NCI-H2081 (cell line): ENCODE measurements at places on chromosomes 7 and 10.
A peak's percentile ranks its signal among the peaks of the same experiment; 100 is the strongest.

DNA sequence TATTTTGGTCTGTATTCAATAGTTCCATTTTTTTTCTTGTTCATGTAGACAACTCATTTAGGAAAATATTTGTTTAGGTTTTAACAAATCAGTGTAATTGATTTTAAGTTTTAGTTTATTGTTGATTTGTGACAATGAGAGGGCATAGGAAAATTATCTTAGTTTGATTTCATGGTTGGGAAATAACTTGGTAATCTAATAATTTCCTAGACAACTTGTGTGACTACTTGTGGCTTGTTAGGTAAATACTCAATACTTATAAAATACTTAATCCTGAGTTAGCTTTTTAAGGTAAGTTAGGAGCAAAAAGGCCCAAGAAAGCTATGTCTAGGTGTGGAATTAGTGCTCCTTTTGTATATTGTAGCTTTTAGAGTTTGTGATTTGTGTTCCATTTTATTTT, 65.4 kb downstream of the ZNRF2 start:
- no peak for DNase-seq

GRCh38 chr7:14144538-14144937, 155.1 kb upstream of the ETV1 start:
- DNase-seq = peak; percentile 90

GRCh38 chr10:132511121-132512051, 26.2 kb upstream of the INPP5A start:
- DNase-seq = no peak

DNA sequence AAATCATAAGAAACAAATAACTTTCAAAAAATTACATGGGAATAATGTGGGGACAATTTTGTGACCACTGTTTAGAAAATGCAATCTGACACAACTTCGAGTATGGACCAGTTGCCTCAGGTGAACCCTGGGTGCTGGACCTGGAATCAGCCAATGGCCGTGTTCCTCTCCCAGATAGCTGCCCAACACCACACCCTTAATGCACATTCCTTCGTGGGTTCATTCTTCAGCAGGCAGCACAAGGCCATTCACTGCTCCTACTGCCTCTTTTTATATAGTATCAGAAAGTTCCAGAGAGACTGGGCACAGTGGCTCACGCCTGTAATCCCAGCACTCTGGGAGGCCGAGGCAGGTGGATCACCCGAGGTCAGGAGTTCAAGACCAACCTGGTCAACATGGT, 89.1 kb upstream of the PARD3 start:
- no peak for DNase-seq

DNA sequence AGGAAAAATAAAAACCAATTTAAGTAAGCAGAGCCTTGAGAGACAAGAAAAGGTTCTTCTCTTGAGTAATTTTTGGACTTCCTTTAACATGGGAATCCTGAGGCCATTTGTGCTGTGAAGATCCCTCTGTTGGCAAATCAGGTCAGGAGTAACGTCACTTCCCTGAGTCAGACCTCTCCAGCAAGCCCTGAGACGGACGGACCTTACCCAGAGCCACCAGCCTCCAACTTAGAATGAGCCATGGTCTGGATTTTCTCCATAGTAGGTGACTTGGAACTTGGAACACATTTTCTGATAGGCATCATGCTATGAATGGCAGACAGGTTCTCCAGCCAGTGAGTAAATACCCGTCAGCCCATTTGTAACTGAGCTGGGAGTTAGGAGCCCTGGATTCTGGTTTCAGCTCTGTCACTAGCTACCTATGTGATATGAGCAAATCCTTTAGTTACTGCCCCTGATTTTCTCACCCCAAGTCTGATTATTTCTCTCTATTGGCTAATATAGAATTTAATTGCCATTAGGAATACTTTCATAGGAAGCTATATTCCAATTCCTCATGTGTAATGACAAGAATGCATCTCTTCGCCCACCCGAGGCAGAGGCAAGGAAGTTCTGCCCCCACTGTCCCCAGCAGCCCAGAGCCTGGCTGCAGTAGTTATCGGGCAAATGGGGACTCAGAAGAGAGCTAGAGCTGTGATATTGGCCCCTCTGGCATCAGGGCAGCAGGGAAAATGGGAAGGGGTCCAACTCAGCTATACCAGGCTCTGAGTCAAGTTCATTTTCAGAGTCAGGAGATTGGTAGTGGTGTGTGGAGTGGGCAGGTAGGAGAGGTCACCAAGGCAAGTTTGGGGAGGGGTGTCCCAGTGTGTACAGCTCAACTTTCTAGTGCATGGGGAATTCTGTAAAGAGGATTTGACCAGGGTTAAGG, 153.7 kb upstream of the AGK start:
- no peak for DNase-seq

- no peak for DNase-seq
Observed at GRCh38 chr10:110357252-110357780, 52.6 kb upstream of the SMNDC1 start.

- DNase-seq = no peak
Observed at GRCh38 chr7:2897023-2897422, 52.9 kb upstream of the GNA12 start.

DNA sequence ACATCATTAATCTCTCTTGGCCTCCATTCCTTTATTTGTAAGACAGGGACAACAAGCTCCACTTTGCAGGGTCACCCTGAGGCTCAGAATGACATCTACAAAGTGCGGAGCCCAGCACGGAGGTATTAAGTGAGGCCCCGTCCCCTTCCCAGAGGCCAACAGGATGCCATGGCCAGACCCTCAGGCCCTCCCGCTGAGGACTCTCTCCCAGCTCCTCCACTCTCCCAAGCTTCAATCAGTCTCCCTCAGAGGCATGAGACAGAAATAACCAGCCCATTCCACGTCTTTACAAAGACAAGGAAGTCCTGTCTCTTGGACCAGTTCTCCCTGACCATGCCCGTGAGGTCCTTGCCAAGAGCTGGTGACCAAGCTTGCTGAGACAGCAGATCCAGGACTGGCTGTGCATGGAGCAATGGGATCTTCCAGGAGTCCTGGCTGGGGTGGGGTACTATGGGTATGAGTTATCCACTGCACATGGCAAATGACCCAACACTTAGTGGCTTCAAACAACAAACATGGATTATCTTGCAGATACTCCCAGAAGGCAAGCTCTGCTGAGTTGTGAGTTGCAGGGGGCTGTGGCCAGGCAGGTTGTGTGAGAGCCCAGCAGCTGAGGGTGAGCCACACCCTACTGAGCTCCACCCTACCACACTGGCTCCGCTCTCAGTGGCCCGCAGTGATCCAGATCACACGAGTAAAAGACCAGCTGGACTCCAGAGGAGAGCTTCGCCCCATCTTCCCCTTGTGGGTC, 4.3 kb upstream of the PPIF start:
- DNase-seq = no peak

GRCh38 chr10:78619896-78620295, 448.9 kb upstream of the ZMIZ1 start:
- no peak for DNase-seq

GRCh38 chr10:32041290-32042028, 14.8 kb downstream of the KIF5B start:
- no peak for DNase-seq

- no peak for DNase-seq
Observed at GRCh38 chr10:132066186-132066585, 440 bp downstream of the JAKMIP3 start.

GRCh38 chr7:11819271-11819670, 12.7 kb downstream of the THSD7A start:
- DNase-seq = no peak

GRCh38 chr7:1661461-1661860, 8.6 kb upstream of the ELFN1 start:
- no peak for DNase-seq

GRCh38 chr7:46604241-46604661, 683.2 kb upstream of the IGFBP3 start:
- no peak for DNase-seq

DNA sequence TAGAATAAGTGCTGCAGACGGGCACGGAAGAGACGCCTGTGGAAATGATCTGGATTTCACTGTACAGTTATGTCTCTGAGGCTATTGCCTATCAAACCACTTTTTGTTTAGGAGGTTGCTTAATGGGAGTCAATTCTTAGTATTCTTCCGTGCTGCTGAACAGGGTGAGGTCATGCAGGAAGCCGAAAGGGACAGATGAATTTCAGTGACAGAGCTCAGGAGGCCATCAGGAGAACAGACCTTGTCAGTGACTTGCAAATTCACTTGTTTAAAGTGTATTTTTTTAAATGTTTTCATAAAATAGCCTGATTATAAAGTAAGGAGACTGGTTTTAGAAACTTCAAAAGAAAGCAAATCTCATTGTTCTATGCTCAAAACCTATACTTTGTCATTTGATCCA, 58.9 kb downstream of the XRCC2 start:
- DNase-seq = no peak

GRCh38 chr7:99478464-99479440, 6.1 kb downstream of the ZNF789 start:
- DNase-seq = no peak

DNA sequence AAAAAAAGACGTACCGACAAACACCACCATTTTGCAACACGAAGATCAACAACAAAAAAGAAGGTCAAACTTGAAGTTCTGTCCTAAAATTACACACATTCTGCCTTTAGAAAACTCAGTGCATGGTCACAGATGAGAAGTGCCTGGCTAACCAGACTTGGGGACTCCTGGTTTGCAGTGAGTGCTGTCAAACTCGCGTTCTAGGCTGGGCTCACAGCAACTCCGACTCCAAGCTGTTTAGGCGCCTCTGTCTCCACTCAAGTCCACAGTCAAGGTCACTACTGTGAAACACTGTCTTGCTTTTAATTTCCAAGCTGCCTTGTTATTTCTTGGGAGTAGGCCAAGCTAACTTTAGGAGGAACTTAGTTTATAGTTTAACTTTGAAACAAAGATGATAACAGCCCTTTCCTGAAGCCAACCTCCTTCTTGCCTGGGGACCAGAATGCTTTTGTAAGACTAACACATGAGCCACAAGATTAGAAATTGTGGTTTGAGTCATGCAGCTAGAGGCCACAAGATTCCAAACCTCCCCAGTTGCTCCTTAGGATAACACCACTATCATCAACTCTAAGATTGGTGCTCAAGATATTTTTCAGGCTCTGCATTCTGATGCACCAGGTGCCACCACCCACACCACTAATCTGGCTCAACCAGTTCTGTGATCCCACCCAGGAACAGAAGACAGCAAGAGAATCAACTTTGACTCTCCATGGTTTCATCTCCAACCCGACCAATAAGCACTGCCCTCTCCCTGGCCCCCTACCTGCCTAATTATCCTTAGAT, 1.1 kb upstream of the DNAAF5 start:
- DNase-seq = no peak

GRCh38 chr10:44897049-44897448, 14.1 kb upstream of the TMEM72 start:
- no peak for DNase-seq

DNA sequence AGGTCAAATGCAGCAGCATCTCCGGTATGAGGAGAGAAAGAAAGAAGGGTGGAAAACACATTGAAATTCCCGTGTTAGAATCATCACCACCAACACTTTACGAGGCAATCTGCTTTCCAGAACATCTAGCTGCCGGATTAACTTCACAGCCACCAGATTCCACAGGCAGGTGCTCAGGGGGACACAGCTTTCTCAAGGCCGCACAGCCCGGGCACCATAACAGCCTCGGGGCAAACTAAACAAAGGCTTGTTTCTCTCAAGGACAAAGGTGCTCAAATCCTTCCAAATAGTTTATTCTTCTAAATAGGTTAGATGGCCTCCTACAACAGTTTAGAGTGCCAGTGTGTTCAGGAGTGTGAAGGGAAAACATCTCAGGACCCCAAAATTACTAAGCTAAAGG, 156.3 kb downstream of the DIP2C start:
- no peak for DNase-seq

DNA sequence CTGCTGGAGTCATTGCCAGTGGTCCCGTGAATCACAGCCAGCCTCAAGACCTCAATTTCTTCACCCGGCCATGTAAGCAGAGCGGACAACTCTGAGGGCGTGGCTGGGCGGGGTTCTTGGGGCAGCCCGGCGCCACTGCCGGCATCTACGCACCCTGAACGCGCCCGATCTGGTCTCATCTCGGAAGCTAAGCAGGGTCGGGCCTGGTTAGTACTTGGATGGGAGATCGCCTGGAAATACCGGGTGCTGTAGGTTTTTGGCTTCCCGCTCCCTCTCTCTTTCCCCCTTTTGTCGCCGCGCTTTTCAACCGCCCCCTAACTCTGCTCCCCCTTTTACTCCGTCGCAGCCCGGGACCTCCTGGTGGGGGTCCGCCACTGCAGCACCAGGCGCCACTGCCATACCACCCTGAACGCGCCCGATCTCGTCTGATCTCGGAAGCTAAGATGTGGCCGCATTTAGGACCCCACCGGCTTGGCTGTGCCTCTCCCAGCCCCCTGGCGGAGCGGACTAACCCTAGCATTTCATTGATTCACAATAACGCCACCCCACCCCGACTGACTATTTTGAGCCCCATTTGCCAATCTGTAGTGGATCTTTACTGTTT, 25.3 kb downstream of the GARIN1A start:
- DNase-seq = no peak

- no peak for DNase-seq
Observed at GRCh38 chr10:71225291-71226058, 13.1 kb downstream of the UNC5B start.

DNA sequence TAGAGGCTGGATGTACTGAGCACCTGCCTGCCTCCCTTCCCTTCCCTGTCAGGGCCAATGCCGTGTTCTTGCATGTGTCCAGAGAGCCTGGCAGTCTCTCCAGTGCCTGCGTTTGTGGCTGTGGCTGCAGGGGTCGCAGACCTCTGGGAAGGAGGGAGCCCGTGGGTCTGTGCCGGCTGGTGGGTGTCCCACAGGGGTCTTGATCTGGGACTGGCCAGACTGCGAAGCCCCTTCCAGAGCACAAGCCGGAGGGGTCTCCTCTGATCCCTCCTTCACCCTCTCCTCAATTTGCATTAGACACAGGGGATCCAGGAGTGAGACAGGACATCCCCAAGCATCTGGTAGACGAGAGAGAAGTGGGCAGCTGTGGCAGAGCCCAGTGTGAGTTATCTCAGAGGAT, 199.2 kb downstream of the ADARB2 start:
- DNase-seq = no peak

GRCh38 chr10:95475827-95476468, 85.2 kb downstream of the SORBS1 start:
- no peak for DNase-seq

- DNase-seq = peak; percentile 90
Observed at GRCh38 chr7:95476904-95477594, 8.7 kb upstream of the ASB4 start.

DNA sequence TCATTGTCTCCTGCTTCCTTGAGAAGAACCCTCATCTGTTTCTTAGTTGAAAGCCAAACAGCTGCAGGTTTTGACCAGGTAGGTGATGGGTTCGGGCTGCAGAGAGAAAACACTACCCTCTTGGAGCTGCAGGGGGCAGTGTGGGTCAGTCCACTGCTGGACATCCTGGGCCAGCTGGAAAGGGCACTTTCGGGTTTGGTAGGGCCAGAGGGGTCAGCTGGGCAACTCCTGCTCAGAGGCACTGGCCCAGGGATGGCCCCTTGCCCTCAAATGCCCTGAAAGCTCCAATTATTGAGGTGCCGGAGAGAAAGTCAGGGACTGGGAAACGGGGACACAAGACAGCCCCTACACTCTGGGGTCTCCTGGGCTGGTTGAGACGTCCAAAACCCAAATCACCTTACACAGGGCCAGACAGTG, 90.7 kb downstream of the MKI67 start:
- DNase-seq = no peak

- no peak for DNase-seq
Observed at GRCh38 chr7:40833888-40834234, 699.1 kb downstream of the SUGCT start.

GRCh38 chr7:152733286-152733934, 26.1 kb upstream of the ACTR3B start:
- DNase-seq = no peak

- DNase-seq = no peak
Observed at GRCh38 chr10:93598157-93598556, 2.9 kb downstream of the RBP4 start.

- no peak for DNase-seq
Observed at GRCh38 chr10:132515811-132516726, 21.5 kb upstream of the INPP5A start.
